ENCODE measurements at places on chromosomes 3 and 15. TPM values are rescaled to one million over a fixed set of nuclear protein-coding genes. Genes with fewer than 3 reads are reported as not detected.

DNA sequence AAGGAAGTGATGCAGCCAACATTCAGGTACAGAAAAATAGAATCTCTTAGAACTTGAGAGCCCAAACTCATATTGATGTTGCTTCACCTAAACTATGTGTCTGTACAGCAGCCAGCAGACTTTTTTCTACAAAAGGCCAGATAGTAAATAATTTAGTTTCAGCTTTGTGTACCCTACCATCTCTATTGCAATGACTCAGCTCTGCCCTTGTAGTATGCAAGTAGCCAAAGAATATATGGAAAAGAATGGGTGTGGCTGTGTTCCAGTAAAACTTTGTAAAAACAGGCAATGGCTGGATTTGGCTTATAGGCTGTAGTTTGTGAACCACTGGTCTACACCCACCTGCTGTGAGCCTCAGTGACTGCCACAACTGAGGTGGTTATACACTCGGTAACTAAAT is 392.5 kb upstream of the RARB start:
- ATAC-seq, result no peak

GRCh38 chr3:128623762-128624176 is 26.8 kb downstream of the RPN1 start:
- peak; percentile 51 for ATAC-seq

DNA sequence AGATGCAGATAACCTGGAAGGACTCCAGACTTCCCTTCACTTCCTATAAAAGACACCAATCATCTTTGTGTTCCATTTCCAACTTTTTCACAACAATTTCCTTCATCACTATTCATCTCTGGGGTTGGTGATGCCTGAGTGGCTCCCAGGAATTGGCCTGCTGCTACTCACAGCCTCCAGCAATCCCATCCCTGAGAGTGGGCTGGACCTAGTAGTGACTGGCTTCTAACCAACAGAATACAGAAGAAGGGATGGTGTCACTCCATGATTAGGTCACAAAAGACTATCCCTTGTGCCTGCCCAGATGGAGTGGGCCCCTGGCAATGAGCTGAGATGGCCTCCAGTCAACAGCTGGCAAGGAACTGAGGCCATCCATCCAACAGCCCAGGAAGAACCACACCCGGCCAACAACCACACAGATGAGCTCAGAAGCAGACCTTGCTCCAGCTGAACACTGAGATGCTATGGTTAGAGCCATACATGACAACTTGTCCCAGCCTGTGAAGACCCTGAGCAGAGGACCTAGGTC is 20.9 kb downstream of the OCA2 start:
- ATAC-seq, result no peak

- ATAC-seq, result no peak
Measured at GRCh38 chr3:14285548-14285925, 106.9 kb downstream of the LSM3 start.

- no peak for ATAC-seq
Measured at GRCh38 chr3:126439346-126439967, 36.2 kb downstream of the ZXDC start.

- peak; percentile 19 for ATAC-seq
Measured at GRCh38 chr15:67186226-67186649, 68.2 kb downstream of the AAGAB start.

GRCh38 chr3:120597445-120598049 is 1.4 kb downstream of the NDUFB4 start:
- no peak for ATAC-seq

- ATAC-seq, result no peak
Measured at GRCh38 chr3:36364260-36364659, 16.0 kb upstream of the STAC start.

GRCh38 chr3:126367316-126367805 is 10.2 kb upstream of the KLF15 start:
- no peak for ATAC-seq

DNA sequence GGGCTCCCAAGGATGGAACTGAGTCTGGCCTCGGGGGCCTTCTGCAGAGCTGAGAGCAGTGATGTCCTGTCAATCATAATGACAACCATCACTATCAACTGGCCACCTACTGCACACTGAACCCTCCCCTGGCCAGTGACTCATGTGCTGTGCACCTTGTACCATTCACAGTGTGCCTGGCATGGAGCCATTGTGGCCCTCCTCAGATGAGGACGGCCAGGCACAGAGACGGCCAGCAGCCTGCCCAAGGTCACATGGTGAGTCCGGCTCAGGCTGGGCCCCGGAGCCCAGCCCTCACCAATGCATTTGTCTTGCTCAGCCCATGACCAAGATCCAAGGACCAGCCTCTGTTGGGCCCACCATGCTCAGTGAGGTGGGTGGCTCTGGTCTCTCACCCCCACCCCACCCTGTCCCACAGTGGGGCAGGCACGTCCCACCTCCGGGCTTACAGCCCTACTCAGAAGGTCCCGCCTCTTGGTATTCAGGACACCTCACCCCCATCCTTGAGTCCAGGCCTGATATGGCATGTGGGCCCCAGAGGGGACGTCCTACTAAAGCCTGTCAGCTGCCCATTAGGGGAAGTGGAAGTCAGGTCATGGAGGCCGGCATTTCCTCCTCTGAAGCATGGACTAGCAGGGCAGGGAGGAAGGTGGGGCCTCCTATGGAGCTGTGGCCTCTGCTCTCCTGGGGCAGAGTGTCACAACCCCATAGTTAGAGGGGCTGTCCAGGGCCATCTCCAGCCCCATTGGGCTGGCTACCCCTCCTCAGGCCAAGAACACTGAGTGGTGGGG is 35.9 kb upstream of the TMEM115 start:
- ATAC-seq, result no peak

GRCh38 chr3:140096037-140096436 is 161.1 kb downstream of the CLSTN2 start:
- ATAC-seq, result no peak

DNA sequence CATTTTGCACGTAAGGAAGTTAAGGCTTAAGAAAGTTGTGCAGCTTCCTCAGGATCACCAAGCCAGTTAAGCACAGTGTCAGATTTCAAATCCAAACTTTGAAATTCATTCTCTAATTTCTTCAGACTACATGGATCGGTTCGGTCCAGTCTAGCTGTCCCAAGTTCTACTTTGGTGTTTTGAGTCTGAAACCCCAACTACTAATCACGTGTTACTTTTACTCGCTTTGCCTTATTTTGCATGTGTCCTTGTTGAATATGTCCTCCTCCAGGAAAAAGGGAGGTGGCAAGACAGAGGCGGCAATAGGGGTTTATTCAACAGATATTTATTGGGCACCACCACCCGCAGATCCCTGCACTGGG is 522 bp upstream of the GXYLT2 start:
- peak; percentile 17 for ATAC-seq

DNA sequence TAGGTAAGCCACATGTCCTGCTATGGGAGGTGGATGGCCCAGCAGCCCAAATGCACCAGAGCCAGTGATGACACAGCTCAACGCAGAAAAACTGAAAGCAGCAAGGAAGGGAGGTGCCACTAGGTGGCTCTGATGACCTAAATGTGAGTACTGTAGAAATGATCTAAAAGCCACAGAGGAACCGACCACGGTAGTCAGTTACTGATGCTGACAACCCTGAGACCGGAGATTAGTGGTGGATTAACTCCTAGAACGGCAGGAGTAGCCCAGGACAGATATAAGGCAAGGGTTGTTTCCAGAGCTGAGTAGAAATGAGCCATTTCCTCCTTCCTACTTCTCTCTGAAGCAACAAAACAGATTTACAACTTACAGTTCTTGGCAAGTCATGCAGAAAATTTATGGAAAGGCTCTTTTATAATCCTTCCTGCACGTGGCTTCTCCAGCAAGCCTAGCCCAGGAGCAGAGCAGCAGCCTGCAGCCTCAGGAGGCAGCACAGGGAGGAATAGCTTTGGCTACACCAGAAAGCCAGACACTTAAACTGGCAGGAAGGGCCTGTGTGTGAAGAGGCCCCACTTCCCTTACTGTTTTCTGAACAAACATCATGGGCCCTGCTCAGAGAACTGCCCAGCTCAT is 13.1 kb downstream of the FBXL22 start:
- peak; percentile 90 for ATAC-seq

GRCh38 chr3:149454746-149455145 is 19.8 kb upstream of the TM4SF4 start:
- ATAC-seq, result no peak

DNA sequence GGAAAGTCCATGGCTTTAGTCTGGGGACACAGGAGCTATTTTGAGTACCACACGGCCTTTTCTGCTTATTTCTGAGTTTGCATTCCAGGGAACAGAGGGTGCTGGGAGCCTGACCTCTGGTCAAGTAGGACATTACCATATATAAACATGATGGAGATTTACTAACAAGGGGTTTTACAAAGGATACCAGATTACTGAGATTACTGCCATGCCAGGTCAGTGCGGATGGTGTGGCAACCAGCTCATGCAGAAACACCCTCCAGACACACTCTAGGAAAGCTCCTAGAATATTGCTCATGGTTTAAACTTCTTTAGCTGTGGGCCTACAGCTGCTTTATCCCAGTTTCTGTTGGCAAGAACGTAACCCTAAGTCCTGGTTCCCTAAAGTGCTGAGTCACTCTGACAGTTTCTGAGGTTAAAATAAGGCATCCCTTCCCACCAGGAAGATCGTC is 54.3 kb upstream of the AGTR1 start:
- peak; percentile 34 for ATAC-seq

DNA sequence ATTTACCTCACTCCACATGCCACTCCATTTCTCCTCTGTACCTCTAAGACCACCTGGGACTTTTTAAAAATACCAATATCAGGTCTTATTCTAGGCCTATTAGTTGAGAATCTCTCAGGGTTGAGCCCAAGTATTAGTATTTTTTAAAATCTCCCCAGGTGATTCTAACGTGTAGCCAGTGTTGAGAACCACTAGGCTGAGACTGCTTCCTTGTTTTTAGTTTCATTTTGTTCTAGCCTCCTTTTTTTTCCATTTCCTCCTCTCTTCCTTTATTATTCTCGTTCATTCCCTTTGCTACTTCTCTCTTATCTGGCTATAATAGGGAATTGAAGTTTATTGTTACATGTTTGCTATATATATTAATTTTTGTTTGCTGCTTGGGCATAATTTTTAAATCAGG is 217.8 kb upstream of the CD96 start:
- no peak for ATAC-seq

GRCh38 chr3:95508124-95508523 is 1306.3 kb upstream of the EPHA6 start:
- no peak for ATAC-seq

DNA sequence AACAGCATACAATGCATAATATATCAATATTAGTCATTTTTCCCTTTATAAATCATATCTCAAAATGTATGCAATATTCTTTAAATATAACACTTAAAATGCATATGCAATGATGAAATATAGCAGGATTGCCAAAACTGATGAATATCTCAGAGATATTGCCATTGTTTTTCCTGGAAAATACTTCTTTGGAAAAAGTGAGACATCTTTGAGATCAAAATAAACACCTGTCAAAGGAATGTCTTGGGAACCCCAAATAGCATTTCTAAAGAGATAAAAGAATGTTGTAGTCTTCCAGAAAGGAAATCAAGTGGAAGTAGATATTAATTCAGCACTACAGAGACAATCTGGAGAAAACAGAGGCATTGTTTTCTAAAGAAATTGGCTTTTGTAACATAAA is 457.8 kb upstream of the UBE2E2 start:
- no peak for ATAC-seq

DNA sequence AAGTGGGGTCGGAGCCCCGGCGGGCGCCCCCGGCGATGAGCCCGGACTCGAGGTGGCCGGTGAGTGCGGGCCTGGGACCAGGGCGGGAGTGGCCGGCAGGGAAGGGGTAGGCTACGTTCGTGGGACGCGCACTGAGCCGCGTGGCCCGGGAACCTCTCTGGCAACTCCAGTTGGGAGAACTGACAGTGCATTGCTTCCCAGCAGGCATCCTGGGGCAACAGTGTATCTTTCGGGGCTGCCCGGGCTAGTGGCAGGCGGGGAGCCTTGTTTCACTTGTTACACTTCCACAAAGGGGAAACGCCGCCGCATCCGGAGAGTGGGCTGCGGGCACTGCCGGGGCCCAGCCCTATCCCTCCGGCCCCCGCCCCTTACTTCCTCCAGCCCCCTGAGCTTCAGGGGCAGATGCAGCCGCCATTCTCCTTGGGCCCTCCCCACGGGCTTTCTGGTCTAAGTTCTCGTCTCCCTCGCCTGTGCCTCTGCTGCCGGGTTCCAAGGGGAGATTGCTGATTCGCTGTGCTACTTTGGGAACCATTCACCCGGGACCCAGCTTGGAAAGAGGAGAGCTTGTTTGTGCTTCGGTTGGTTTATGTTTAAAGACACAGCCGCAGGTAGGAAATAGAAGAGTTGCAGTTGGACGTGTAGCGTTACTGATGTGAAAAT is 675 bp downstream of the BRPF1 start:
- no peak for ATAC-seq

GRCh38 chr3:45852828-45853227 is 10.9 kb upstream of the LZTFL1 start:
- ATAC-seq, result no peak

DNA sequence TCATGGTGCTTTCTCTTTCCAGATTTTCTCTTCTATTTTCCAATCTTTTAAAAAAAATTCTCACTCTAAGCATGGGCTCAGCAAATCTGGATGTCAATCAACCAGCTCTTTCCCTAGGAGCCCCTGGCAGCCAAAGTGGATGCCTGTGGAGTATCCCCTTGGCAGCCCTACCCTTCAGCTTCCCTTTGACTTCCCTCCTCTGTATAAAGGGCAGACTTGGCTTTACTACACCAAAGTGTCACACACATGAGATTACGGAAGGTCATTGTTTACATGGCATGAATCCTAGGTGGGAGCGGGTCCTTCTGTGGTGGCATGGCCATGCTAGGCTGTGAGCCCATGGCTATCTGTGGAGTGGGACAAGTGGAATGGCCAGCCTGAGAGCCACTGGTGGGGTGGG is 379.9 kb downstream of the GABRB3 start:
- ATAC-seq, result no peak

DNA sequence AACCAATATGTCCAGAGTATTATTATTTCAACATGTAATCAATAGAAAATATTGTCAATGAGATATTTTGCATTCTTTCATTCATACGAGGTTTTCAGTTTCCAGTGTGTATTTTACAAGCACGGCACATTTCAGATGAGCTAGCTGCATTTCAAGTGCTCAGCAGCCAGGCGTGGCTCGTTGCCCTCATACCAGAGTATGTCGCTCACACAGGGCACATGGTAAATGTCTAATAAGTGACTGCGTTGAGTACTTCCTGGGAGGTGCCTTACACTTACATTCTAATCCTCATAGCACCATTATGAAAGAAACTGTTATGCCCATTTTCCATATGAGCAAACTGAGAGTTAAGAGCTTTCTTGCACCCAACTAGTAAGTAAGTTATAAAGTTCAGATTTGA is 47.4 kb downstream of the TMEM266 start:
- no peak for ATAC-seq

- no peak for ATAC-seq
Measured at GRCh38 chr3:170703121-170703588, 117.3 kb upstream of the SLC7A14 start.

GRCh38 chr3:172100482-172100881 is 61.1 kb downstream of the FNDC3B start:
- no peak for ATAC-seq

APBA2 gene
- total RNA-seq, result 14.9 TPM

ATP2B2 gene
- total RNA-seq, result not detected

KCNH8 gene
- total RNA-seq, result 0.62 TPM

GOLGA8M gene
- total RNA-seq, result not detected

CHDH gene
- 5.5 TPM for total RNA-seq

LAMB2 gene
- 980 TPM for total RNA-seq

POLG gene
- total RNA-seq, result 57.3 TPM

CYP19A1 gene
- total RNA-seq, result 2.5 TPM

CHAC1 gene
- 0.54 TPM for total RNA-seq

SUSD5 gene
- total RNA-seq, result 4.5 TPM

GADL1 gene
- 3.4 TPM for total RNA-seq

CLSTN2 gene
- total RNA-seq, result 6.6 TPM

GOLGA6L7 gene
- total RNA-seq, result not detected

USP3 gene
- total RNA-seq, result 36.6 TPM

NSMCE3 gene
- 15.0 TPM for total RNA-seq

SERINC4 gene
- total RNA-seq, result not detected

Data from gastroesophageal sphincter (tissue), 4 donors.